H1 (cell line): ENCODE measurements at places on chromosomes 11 and 22. TPM values are rescaled to one million over a fixed set of nuclear protein-coding genes. Genes with fewer than 3 reads are reported as not detected.
A peak's percentile ranks its signal among the peaks of the same experiment; 100 is the strongest.

The KCNJ5 gene
- not detected in 2 replicates for total RNA-seq

DNA sequence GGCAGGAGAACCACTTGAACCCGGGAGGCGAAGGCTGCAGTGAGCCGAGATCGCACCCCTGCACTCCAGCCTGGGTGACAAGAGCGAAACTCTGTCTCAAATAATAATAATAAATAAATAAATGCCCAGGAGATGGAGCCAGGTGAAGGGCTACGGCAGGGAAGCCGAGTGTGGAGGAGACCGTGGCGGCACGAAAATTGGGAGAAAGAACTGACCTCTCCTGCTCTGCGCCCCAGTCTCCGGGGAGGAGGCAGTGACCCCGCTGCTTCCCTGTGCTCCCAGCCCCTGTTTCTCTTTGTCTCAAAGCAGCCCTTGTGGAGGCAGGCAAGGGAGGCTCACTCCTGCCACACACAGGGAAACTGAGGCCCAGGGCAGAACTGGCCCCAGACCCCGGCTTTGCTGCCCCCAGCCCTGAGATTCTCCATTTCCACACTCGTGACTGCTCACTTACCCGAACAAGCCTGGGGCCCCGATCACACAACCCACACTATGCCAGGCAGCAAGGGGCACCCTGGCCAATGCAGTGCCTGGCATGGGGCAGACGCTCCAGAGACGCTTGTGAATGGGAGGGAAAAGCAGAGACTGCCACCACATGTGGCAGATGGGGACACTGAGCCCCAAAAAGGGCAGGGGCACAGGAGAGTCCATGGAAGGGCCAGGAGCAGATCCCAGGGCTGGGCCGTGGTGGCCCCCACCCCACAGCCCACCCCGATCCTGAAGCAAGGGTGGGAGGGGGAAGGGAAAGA lies 80.4 kb upstream of the PRR5 start:
- H3K27ac ChIP-seq, result no peak overlapping the region
- no peak overlapping the region for H3K4me3 ChIP-seq
- no peak for DNase-seq
- peaks cover 4% of the 10 kb centered on the region; the same call in 1 of the 2 replicates for H3K4me1 ChIP-seq
- H3K27me3 ChIP-seq, result no peaks in the 10 kb centered on the region

The OR10D3 gene
- not detected in 2 replicates for total RNA-seq

DNA sequence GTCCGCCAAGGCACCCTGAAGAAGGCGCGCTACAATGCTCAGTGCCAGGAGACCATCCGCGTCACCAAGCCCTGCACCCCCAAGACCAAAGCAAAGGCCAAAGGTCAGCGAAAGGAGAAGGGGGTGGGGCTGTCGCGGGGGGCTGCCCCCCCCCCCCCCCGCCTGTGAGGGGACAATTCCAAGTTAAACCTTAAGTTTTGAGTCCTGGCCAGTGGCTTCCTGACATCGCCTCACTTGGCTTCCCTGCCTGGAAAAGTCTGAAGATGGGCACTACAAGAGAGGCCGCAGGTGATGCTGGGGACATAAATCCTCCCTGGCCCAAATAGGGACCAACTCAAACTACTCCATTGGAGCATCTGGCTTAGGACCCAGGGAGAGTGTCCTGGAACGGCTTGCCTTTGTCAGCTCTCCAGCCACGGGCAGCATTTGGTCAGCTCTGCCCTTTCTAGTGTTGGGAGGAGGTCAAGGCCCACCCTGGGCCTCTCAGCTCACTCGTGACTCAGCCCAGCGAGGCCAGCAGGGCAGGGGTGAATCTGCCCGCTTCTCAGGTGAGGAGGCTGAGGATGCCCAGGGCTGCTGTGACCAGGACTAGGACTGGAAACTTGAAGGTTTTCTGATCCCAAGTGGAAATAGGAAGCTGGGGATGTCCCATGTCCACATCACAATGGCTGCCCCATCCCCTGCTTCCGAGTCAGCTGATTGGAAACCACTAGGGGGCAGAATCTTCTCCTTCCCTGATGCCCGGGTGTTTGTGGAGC lies 1.4 kb downstream of the MDK start:
- no peak for DNase-seq
- H3K4me3 ChIP-seq, result peak overlapping the region; percentile 88
- 0 out of 2 replicates have a peak, but pooled peaks cover 3% of the 10 kb centered on the region for H3K27me3 ChIP-seq
- H3K27ac ChIP-seq, result no peak overlapping the region
- H3K4me1 ChIP-seq, result no peaks in the 10 kb centered on the region

GRCh38 chr11:6237266-6237665 lies 1.6 kb upstream of the CNGA4 start:
- 0 out of 2 replicates have a peak, but pooled peaks cover 2% of the 10 kb centered on the region for H3K27me3 ChIP-seq
- H3K4me1 ChIP-seq, result peaks cover 4% of the 10 kb centered on the region
- no peak overlapping the region for H3K4me3 ChIP-seq
- H3K36me3 ChIP-seq, result no peaks in the 10 kb centered on the region
- no peak overlapping the region for H3K27ac ChIP-seq

DNA sequence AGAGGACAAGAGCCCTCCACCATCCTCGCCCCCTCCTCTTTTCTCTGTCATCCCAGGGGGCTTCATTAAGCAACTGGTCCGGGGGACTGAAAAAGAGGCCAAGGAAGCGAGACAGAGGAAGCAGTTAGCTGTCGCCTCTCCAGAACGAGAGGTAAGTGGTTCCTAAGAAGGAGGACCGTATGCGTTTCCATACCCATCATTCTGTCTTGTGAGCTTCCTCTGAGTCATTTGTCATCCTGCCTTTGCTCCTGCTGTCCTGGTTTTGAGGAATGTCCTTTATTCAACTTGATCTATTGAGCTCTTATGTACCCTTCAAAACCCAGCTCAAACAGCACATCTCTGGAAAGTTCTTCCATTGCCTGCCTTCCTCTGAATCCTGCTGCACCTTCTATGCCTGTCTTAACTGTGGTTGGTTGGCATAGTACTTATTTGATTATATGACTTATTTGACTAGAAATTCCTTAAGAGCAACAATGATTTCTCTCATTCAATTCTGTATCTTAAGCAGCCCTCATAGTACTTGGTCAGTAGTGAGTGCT lies 21.3 kb downstream of the MYO18B start:
- no peak overlapping the region for H3K4me3 ChIP-seq
- H3K27me3 ChIP-seq, result no peaks in the 10 kb centered on the region
- no peak overlapping the region for H3K27ac ChIP-seq
- H3K36me3 ChIP-seq, result no peaks in the 10 kb centered on the region
- no peak for DNase-seq

GRCh38 chr11:95829580-95830259 lies 39.4 kb downstream of the CEP57 start:
- H3K27me3 ChIP-seq, result no peaks in the 10 kb centered on the region
- DNase-seq, result no peak
- H3K4me1 ChIP-seq, result no peaks in the 10 kb centered on the region
- no peak overlapping the region for H3K27ac ChIP-seq
